ENCODE measurements at places on chromosomes 4 and X.

- no peak for DNase-seq
Observed at GRCh38 chr4:122896270-122896669, 26.1 kb downstream of the NUDT6 start.

DNA sequence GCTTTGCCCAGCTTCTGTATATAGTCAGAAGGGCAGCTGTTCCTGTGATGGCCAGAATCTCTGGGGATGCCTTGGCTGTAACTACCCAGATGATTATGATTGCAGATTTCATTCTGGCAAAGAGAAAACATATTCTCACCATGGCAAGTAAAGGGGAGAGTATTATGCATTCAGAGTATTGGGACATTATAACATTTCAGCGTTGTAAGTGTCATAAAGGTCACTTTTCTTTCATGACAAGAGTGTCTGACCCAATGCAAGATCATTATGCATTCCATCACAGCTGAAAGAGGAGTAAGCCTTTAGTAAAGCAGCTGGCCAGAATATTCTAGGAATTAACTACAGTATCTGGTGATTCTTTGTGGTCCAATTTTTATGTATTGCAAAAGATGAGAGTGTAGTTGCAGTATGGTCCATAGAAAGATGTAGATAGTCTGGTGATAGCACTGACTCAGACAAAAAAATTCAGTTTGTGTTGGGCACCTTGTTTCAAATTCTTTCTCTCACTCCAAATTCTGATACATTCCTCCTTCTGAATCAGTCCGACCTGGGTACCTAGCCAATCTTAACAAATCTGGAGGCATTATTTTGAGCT lies 2366.3 kb downstream of the PCDH7 start:
- DNase-seq: no peak

DNA sequence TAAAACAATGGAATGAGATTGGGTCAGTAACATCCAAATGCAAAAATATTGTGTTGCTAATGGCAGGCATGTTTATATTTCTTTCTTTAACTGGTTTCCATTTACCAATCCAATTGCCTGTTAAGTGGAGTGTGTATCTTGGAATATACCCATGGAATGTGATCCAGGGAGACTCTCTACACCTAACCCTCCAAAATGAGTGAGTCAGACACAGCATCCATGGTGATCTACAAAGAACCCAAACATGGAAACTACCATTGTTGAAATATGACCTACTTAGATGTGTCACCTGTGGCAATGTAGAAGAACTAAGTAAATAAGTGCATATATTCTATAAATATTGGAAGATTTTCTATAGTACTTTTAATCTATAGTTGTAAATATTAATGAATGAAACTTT lies 110.3 kb downstream of the AREG start:
- DNase-seq: no peak

GRCh38 chrX:16826207-16826606 lies 39.9 kb downstream of the TXLNG start:
- peak; percentile 39 for DNase-seq

Data from SK-N-MC (cell line).